ENCODE measurements at places on chromosomes 1 and 21.

DNA sequence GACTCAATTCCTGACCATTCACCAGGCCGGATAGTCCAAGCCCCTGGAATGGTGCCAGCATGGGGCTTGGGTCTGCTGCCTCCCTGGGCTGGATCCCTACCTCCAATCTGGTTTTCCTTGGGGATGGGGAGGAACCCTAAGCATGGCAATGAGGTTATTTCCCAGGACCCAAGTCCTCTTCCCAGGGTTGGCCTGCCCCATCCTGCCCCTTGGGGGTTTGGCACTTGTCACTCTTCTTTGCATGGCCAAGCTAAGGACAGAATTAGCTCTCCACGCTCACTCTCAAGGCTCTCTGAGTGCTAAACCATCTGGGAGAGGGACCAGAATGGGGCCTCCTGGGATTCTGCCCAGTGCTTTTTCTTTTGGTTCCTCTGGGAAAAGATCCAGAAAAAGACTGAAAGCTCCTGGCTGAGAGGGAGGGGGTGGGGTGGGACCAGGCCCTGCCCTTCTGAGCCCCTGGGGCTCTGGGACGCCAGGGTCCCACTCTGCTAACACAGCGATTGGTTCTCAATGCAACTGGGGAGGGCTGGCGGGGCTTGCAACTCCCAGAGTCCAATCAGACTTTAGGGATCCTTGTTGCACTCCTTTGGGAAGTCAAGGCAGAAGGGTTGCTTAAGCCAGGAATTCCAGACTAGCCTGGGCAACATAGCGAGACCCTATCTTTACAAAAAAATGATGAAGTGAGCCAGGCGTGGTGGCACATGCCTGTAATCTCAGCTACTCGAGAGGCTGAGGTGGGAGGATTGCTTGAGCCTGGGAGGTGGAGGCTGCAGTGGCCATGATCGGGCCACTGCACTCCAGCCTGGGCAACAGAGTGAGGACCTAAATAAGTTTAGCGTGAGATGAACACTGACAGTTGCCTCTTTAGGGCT, 52.7 kb downstream of the DHRS3 start:
- peak; percentile 65 for DNase-seq

DNA sequence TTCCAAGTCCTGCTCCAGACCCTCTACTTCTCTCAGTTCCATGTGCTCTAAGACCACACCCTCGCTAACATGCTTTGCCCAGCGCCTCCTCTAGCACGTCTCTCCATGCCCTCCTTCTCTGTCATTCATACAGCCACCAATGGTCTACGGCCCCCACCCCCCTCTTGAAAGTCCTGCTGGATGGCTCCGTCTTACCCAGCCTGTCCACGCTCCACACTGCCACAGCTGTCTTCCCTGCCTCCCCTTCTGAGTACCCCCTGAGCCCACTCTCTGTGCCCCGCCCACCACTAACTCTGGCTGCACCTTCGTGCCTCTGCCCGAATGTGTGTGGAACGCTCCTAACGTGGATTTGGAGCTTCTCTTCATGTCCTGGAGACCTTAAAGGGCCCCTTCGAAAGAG, 244.6 kb downstream of the TRABD2B start:
- no peak for DNase-seq

GRCh38 chr1:204709021-204709420, 23.5 kb upstream of the LRRN2 start:
- DNase-seq = no peak

GRCh38 chr1:7221826-7222694, 436.8 kb downstream of the CAMTA1 start:
- no peak for DNase-seq

DNA sequence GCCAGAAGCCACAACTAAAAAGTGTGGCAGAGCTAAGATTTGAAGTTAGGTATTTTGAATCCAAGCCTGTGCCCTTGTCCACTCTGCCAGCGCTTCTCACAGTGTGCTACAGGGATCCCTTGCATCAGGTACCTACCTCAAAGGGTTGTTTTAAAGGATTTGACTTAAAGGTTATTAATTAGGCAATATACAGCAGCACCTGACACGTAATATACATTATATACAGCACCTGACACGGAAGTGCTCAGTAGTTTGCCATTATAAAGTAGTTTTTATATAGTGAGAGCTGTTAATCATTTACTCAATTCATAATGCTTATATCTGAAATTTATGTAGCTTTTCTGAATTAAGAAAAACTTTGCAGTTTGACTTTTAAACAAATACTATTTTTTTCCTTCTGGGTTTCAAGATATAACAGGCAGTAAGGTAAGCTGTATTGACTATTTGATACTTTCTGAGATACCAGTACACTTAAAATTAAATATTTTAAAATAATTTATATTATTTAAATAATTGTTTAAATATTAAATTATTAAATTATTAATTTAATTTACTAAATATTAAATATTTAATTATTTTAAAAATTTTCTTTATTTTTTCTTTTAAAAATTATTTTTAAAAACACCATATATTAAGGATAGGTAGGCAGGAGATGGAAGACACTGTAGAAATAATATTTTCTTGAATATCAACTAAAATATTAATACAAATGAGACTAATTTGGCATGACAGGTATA, 33.3 kb downstream of the TSNAX start:
- DNase-seq = no peak

DNA sequence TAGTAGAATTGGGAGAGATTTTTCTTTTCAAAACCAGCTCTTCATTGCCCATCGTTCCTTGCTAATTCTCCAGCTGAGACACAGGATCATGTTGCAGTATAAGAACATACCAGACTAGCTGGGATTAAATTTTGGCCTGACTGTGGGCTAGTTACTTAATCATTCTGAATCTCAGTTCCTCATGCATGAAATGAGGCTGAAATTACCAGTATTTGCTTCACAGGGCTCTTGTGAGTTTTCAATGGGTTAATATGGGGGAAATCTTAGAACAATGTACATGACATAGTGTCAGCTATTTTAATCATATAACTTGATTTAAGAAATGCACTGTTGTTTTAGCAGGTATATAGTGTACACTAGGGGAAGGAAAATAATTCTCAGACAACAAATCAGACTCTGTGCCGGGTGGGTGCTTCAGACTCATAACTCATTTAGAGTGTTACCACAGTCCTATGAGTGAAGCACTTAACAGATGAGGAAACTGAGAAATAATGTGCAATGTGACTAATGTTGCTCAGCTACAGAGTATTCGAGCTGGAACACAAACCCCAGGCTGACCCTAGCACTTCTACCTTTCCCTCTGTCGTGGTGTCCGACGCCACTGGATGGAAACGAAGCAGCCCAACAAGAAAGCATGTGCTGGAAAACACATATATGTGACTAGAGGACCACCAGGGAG, 137.6 kb upstream of the SGIP1 start:
- DNase-seq = no peak

- DNase-seq = no peak
Measured at GRCh38 chr21:20652846-20653245, 345.4 kb upstream of the NCAM2 start.

DNA sequence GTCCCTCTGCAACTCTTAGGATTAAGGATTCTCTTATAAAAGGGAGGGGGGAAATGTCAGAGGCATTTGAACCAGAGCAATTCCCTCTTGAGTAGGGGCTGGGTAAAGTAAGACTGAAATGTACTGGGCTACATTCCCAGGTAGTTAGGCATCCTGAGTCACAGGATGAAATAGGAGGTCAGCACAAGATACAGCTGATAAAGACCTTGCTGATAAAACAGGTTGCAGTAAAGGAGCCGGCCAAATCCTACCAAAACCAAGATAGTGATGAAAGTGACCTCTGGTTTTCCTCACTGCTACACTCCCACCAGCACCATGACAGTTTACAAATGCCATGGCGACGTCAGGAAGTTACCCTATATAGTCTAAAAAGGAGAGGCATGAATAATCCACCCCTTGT, 14.3 kb upstream of the COX20 start:
- DNase-seq = no peak

DNA sequence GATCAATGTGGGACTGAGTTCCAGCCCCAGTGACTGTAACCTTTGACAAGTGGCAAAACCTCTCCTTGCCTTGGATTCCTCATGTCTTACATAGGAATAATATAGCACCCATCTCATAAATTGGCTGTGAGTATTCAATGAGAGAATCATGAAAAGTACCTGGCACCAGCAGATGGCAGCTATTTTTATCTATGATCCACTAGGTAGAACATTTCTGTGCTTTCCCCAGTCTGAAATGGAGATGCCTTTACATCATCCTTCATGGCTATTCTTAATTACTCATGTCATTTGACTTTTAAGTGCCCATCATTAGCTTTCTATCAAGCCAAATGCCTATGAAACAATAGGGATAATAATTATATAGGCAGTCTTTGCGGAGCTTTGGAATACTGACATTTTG, 130.1 kb downstream of the TGFB2 start:
- no peak for DNase-seq

GRCh38 chr1:186605762-186606350, 74.4 kb downstream of the PTGS2 start:
- no peak for DNase-seq

DNA sequence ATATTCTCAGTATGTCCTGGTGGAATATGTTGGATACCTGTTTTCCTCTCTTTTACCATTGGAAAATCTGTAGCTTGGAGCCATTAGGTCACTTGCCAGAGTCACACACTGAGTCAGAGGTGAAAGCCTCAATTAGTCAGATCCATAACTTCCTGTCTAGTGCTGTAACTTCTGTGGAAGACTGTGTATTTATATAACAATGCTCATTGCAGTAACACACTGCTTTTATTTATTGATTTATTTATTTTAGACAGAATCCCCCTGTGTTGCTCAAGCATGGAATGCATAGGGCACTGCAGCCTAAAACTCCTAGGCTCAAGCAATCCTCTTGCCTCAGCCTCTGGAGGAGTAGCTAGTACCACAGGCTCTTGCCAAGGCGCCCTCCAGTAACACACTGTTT, 1.3 kb upstream of the DOCK7 start:
- no peak for DNase-seq

GRCh38 chr1:83065952-83066727, 932.8 kb downstream of the TTLL7 start:
- no peak for DNase-seq

DNA sequence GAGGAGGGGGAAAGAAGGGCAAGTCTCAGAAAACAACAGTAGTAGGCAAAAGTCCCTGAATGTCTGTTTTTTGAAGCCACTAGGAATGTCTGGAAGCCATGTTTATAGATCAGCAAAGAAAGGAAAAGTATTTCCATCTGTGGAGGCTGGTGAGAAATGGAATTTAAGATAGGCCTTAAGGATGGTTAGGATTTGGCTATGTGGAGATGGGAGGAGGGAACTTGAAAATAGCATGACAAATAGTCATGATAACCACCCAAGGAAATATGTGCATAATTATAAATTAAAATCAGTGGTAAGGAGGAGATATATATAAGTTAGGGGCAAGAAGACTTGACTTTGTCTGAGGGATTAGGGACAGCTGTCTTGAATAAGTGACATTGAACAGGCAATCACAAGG, 33.8 kb upstream of the FGGY start:
- no peak for DNase-seq

- no peak for DNase-seq
Measured at GRCh38 chr1:26370591-26371382, 1.8 kb downstream of the ZNF683 start.

GRCh38 chr1:33149453-33150190, 32.2 kb downstream of the TRIM62 start:
- no peak for DNase-seq

DNA sequence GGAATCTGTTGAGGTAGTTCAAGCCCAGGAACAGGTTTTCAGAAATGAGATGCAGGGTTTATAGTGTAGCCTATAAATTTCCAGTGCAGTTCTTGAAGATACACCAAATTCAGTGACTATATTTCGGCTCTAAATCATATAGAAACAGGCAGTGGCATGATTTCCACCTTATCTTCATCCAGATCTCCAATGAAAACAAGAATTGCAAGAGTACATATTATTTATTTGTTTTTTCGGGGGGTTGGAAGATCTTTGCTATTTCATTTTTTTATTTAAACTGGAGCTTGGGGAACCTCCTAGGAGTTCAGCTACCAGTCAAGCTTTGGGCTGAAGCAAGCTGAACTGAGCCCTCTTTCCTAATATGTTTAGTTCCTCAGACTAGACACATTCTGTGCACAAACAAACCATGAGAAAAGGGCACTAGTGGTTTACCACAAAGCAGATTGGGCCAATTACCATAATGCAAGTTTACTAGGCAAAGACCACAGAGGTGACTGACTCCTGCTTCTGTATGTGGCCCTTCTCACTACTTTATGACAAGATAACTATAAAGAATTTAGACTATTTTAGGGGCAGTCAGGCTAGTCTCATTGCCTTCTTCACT, 68.5 kb downstream of the RGS2 start:
- no peak for DNase-seq

- no peak for DNase-seq
Measured at GRCh38 chr1:181423301-181423918, 59.9 kb upstream of the CACNA1E start.

GRCh38 chr21:24470852-24471251, 1136.4 kb downstream of the MRPL39 start:
- DNase-seq = no peak

GRCh38 chr21:34817821-34818661, 149.2 kb downstream of the CLIC6 start:
- DNase-seq = no peak

DNA sequence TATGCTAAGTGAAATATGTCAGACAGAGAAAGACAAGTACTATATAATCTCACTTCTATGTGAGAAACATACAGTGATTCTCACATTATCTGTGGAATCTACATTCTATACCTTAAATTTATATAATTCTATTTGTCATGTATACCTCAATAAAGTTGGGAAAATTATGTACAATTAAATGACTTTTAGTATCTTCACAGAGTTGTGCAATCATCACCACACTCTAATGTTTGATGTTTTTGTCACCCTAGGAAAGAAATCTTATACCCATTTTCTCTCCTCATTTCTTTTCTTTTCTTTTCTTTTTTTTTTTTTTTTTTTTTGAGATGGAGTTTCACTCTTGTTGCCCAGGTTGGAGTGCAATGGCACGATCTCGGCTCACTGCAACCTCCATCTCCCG, 37.0 kb upstream of the TINAGL1 start:
- DNase-seq = no peak

DNA sequence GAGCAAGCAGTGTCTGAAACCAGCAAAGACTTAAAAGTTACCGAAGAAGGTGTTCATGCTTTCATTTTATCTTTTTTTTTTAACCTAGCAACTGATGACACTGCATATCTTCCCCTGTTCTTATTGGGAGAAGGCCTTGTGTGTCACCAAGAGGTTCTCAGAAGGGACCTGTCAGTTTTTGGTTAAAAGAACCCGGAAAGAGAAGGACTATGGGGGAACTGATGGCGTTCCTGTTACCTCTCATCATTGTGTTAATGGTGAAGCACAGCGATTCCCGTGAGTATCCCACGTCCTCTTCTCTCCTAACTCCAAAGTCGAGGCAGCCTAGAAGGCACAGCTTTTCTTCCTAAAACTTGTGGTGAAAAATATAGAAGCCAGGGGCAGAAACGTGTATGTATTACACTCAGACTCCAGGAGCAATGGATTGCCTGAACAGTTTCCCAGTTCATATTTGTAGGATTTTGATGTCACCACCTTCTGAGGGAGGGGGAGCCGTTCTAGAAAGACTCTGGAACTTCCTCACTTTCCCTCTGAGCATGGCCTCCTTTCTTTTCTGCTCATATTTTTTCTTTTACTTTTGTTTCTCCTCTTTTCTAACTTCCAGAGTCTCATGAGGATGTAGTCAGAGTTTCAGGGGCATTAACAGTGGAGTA, at the start of gene MR1:
Gene MR1, plus strand, starts transcription at position 185 of the 653 bp plus-strand sequence. Its CDS starts 25 bp downstream, at position 210.
- peak; percentile 16 for DNase-seq

GRCh38 chr1:58785442-58786058, 1.7 kb upstream of the JUN start:
- DNase-seq = peak; percentile 55

- DNase-seq = no peak
Measured at GRCh38 chr1:67689267-67690017, 4.4 kb downstream of the GADD45A start.

GRCh38 chr1:154158307-154159125, 3.6 kb upstream of the NUP210L start:
- no peak for DNase-seq
